Ovary (tissue), 10 donors: ENCODE measurements at places on chromosomes 4 and X. TPM values are rescaled to one million over a fixed set of nuclear protein-coding genes. Genes with fewer than 3 reads are reported as not detected.

DNA sequence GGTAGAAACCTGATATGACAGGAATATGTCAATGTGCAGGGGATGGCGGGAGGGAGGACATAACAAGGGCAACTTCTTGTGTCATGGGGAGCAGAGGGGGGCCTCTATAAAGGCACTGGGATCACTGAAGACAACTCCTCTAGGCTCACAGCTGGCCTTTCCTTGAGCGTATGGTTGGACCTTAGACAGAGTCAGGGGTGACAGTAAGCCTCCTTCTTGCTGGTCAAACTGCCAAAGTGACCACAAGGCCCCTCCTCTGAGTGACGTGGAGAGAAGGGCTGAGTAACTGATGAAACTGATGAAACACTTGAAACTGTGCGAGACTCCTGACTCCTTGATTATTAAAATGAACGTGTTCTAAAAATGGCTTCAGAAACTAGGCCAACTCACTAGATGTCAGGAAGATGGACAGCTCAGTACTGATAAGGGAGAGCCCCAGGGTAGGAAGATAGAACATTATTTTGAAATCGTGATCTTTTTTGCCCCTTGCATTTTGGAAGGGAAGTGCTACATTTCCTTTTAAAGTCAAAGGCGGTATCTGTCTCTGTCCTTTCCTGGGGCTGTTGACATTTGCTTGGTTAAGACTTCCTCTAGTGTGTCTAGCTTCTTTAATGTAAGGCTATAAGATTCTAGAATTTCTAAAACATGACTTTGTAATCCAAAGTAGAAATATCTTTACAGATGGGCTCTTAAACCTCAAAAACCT, 1.6 kb downstream of the RAB33A start:
- no peaks in the 10 kb centered on the region for H3K36me3 ChIP-seq
- peak; percentile 24 for DNase-seq
- H3K4me3 ChIP-seq: no peak overlapping the region
- no peaks in the 10 kb centered on the region for H3K27me3 ChIP-seq
- no peaks in the 10 kb centered on the region for H3K4me1 ChIP-seq

- DNase-seq: no peak
- H3K36me3 ChIP-seq: no peaks in the 10 kb centered on the region
- no peak overlapping the region for H3K4me3 ChIP-seq
- H3K27ac ChIP-seq: no peak overlapping the region
- H3K4me1 ChIP-seq: no peaks in the 10 kb centered on the region
These were observed 41.9 kb downstream of the PCDH19 start for GRCh38 chrX:100368167-100368566.

DNA sequence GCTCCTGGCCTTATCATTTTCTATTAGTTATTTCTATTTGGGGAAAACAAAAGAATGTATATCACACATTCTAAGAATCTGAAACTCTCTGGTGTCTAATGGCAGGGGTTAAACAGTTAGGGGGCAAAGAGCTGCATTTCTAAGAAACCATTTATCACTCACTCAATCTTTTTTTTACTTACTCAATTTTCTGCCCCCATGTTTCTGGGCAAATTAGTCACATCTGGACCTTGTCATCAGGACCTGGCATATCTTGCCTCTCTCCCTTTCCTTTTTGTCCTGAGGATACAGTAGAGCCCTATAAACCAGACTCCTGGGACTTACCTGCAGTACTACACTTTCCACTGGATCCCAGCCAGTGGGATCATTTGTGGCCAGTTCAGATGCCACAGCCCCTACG, 89.1 kb downstream of the ANXA3 start:
- H3K27ac ChIP-seq: no peak overlapping the region

GRCh38 chr4:15398001-15398400, 29.8 kb upstream of the C1QTNF7 start:
- peaks cover 13% of the 10 kb centered on the region for H3K4me1 ChIP-seq
- no peak for DNase-seq
- no peak overlapping the region for H3K4me3 ChIP-seq
- no peak overlapping the region for H3K27ac ChIP-seq
- H3K36me3 ChIP-seq: no peaks in the 10 kb centered on the region

DNA sequence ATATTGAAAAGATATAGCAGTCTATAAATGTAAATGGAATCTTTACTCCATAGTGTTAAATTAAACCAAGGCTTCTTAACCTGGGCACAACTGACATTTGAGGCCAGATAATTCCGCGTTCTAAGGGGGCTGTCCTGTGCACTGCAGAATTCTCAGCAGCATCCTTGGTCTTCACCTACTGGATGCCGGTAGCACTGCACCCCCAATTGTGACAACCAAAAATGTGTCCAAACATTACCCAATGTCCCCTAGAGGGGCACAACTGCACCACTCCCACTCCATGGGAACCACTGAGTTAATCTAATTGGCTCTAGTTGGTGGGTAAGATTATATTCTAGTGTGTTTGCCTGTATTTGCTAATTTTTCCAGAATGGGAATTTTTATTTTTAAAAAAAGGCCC, 16.6 kb downstream of the AP1S2 start:
- H3K4me1 ChIP-seq: no peaks in the 10 kb centered on the region
- no peak overlapping the region for H3K4me3 ChIP-seq
- no peak for DNase-seq
- no peak overlapping the region for H3K27ac ChIP-seq
- H3K27me3 ChIP-seq: no peaks in the 10 kb centered on the region

- no peaks in the 10 kb centered on the region for H3K27me3 ChIP-seq
- H3K27ac ChIP-seq: no peak overlapping the region
- DNase-seq: no peak
- H3K4me1 ChIP-seq: no peaks in the 10 kb centered on the region
These were observed 139.6 kb downstream of the UNC5C start for GRCh38 chr4:95409127-95409526.

GRCh38 chr4:127748957-127749356, 18.8 kb downstream of the SLC25A31 start:
- no peaks in the 10 kb centered on the region for H3K36me3 ChIP-seq
- H3K27me3 ChIP-seq: no peaks in the 10 kb centered on the region
- no peaks in the 10 kb centered on the region for H3K4me1 ChIP-seq
- H3K4me3 ChIP-seq: no peak overlapping the region
- DNase-seq: no peak
- no peak overlapping the region for H3K27ac ChIP-seq

GRCh38 chrX:107970073-107970472, 12.1 kb downstream of the TEX13B start:
- no peak overlapping the region for H3K27ac ChIP-seq
- no peak overlapping the region for H3K4me3 ChIP-seq
- no peaks in the 10 kb centered on the region for H3K36me3 ChIP-seq
- no peak for DNase-seq
- no peaks in the 10 kb centered on the region for H3K4me1 ChIP-seq

DNA sequence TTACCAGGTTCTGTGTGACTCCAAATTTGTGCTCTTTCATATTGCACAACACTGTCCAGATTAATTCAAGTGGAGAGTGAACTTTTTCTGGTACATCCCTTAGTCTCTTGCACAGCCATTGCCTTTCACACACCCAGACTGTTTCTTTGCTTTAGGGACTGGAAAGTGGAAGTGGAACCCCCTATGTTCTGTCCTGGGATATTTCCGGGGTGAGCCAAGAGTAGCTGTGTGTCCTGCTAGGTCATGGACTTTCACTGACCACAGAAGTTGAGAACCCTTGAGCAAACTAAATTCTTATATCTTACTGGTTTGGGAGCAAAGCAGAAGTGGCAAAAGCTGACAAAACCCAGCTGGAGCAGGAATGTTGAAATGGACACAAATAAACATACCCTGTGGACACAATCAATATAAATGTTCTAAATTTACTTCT, 10.3 kb upstream of the VSIG4 start:
- H3K4me1 ChIP-seq: no peaks in the 10 kb centered on the region
- no peak overlapping the region for H3K4me3 ChIP-seq
- no peaks in the 10 kb centered on the region for H3K36me3 ChIP-seq
- no peak overlapping the region for H3K27ac ChIP-seq
- DNase-seq: no peak
- H3K27me3 ChIP-seq: no peaks in the 10 kb centered on the region

GRCh38 chrX:42837747-42838146, 59.8 kb upstream of the PPP1R2C start:
- no peak overlapping the region for H3K4me3 ChIP-seq
- H3K27ac ChIP-seq: no peak overlapping the region
- no peaks in the 10 kb centered on the region for H3K4me1 ChIP-seq
- no peaks in the 10 kb centered on the region for H3K27me3 ChIP-seq
- no peak for DNase-seq
- no peaks in the 10 kb centered on the region for H3K36me3 ChIP-seq

DNA sequence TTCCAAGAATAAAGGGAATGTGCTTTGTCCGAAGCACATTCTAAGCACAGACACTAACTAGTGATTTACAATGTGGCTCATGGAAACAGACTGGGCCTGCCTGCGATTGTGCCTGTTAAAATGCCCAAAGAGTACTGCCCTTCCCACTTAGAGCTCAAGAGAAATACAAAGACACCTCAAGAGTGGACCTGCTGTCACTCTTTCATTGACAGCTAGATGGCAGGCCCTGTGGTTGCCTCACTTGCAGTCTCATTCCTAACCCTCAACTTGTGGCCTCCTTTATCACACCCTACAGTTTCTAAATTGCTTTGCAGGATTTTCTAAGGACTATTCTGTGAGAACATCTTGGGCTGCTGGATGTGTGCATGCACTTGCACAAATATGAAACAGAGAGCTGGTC, 331.0 kb upstream of the EMCN start:
- H3K4me3 ChIP-seq: no peak overlapping the region
- no peaks in the 10 kb centered on the region for H3K27me3 ChIP-seq
- DNase-seq: no peak
- H3K27ac ChIP-seq: no peak overlapping the region
- H3K4me1 ChIP-seq: peaks cover 1% of the 10 kb centered on the region
- H3K36me3 ChIP-seq: no peaks in the 10 kb centered on the region

- no peak overlapping the region for H3K4me3 ChIP-seq
- H3K36me3 ChIP-seq: no peaks in the 10 kb centered on the region
- H3K27me3 ChIP-seq: no peaks in the 10 kb centered on the region
- DNase-seq: no peak
These were observed 31.4 kb upstream of the SOWAHD start for GRCh38 chrX:119726900-119727555.

- H3K36me3 ChIP-seq: no peaks in the 10 kb centered on the region
- DNase-seq: no peak
- no peak overlapping the region for H3K27ac ChIP-seq
- no peak overlapping the region for H3K4me3 ChIP-seq
- H3K27me3 ChIP-seq: no peaks in the 10 kb centered on the region
These were observed 104.4 kb downstream of the ARSF start for GRCh38 chrX:3145716-3146115.

DNA sequence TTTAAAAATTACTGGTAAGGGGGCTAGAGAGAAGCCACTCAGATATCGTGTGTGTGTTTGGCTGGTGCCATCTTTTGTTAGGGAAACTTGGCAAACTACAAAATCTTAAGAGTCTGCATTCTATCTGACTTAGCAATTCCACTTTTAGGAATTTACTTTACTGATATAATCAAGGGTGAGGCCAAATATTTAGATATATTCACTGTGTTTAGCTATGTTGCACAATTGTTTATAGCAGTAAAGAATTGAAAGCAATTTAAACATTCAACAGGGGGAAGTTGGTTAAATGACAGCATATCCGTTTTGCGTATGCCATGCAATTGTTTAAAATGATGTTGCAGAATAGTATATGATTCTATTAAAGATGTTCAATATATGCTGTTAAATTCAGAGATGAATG, 6.4 kb upstream of the HERC3 start:
- DNase-seq: no peak
- no peak overlapping the region for H3K27ac ChIP-seq
- no peaks in the 10 kb centered on the region for H3K4me1 ChIP-seq
- no peaks in the 10 kb centered on the region for H3K36me3 ChIP-seq

DNA sequence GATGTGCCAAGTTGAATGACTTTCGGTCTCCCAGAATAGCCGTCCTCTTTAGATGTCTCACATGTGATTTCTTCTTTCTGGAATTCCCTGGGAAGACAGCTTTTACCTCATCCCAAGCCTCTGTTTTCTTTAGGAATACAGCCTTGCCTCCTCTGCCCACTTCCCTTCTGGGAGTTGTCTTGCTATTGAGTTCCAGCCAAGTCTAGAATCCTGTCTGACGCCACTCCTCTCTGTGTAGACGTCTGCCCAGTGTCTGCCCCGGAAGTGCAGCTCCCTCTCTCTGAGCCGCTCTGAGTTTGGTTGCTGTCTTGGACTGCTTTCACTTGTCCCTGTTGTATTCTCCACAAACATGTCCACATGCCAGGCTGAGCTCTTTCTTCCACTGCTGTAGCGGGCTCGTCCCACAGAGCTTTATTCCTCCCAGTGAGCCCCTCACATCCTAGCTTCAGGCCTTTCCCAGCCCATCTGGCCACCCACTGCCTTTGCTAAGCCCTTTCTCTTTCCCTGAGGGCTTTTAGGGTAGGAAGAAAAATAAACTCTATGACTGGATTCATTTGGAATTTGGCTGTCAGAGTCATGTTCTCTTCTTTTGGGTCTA, 9.0 kb upstream of the IGFBP7 start:
- H3K36me3 ChIP-seq: no peaks in the 10 kb centered on the region
- H3K27me3 ChIP-seq: no peaks in the 10 kb centered on the region
- H3K4me3 ChIP-seq: peak overlapping the region; percentile 31
- peak overlapping the region; percentile 71 for H3K27ac ChIP-seq
- DNase-seq: peak; percentile 72
- no peaks in the 10 kb centered on the region for H3K4me1 ChIP-seq

GRCh38 chrX:46169808-46170207, 375.4 kb downstream of the ZNF674 start:
- no peaks in the 10 kb centered on the region for H3K27me3 ChIP-seq
- H3K27ac ChIP-seq: no peak overlapping the region
- no peak for DNase-seq
- no peaks in the 10 kb centered on the region for H3K4me1 ChIP-seq
- H3K4me3 ChIP-seq: no peak overlapping the region

DNA sequence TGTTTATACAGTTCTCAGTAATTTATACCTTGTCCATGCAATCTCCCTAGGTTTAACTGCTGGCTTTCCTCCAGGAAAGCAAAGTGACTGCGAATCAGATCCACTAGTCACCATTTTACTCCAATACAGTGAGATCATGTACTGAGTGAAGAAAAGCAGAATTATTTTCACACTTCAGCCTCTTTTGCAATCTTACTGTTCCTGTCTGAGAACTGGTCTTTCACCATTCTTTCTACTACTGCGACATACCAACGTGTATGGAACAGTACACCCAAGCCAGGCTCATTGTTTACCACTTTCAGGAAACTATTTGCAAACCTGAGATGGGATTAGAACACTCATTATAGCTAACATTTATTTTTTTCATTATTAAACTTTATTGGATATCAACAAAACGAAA, 8.0 kb upstream of the MSL3 start:
- no peaks in the 10 kb centered on the region for H3K27me3 ChIP-seq
- no peak for DNase-seq
- H3K4me3 ChIP-seq: no peak overlapping the region

The IL2 gene
- not detected for total RNA-seq

The SPANXA1 gene
- not detected for total RNA-seq

The PARM1 gene
- 13.6 TPM for total RNA-seq

The GPC4 gene
- 13.7 TPM for total RNA-seq

The ARMCX4 gene
- total RNA-seq: 47.5 TPM

The LDB2 gene
- 27.4 TPM for total RNA-seq

The TLR8 gene
- 2.5 TPM for total RNA-seq
